NCI-H1930 (cell line): ENCODE measurements at places on chromosomes 7 and 10.

GRCh38 chr7:101121991-101122932 lies 4.6 kb upstream of the SERPINE1 start:
- DNase-seq: no peak

DNA sequence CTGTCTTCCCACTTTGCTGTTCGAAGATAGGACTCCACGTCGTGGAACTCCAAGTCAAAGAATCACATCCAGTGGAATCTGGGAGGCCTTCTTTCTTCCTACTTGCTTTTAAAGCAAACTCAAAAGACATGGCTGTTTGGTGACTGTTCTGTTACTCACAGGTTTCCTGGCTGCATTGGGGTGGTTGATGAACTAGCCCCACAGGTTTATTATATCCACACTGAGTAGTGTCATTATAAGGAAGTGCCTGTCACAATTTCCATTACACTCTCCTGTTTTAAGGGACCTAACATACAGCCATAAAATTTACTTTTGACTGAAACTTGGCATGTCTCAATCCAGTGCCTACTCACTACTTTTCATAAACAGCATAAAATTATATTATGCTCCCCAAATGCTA lies 287.3 kb upstream of the SP4 start:
- DNase-seq: no peak

DNA sequence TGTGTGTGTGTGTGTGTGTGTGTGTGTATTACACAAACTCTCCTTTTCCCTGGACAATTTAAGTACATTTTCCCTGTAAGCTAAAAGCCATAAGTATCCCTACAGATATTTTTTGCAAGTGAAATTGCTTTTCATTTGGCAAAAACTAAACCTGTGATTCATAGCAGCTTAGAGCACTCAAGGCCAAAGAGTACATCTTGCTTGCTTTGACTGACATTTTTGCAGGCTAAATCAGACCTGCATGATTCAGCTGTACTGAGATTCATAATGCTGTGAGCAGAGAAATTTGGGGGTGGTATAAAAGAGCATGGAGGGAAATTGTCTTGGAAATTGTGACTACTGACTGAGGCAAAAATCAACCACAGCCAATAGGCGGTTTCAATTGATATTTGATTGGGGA lies 500.4 kb downstream of the GFRA1 start:
- DNase-seq: no peak

DNA sequence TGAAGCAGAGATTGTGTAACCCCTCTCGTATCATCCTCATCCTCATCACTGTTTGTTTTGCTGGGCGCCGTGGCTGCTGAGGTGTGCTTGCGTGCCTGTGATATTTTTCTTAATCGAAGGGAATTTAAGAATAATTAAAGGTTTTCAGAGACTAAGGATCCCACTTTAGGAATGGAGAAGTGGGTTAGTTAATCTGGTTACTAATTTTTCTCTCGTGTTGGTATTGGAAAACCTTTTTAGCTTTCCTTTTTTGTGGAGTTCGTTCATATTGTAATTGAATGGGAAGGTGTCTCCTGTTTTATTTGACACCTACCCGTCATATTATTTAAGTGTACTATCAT lies 1.3 kb downstream of the UBN2 start:
- DNase-seq: no peak

GRCh38 chr7:94877731-94878670 lies 29.4 kb upstream of the PPP1R9A start:
- no peak for DNase-seq

DNA sequence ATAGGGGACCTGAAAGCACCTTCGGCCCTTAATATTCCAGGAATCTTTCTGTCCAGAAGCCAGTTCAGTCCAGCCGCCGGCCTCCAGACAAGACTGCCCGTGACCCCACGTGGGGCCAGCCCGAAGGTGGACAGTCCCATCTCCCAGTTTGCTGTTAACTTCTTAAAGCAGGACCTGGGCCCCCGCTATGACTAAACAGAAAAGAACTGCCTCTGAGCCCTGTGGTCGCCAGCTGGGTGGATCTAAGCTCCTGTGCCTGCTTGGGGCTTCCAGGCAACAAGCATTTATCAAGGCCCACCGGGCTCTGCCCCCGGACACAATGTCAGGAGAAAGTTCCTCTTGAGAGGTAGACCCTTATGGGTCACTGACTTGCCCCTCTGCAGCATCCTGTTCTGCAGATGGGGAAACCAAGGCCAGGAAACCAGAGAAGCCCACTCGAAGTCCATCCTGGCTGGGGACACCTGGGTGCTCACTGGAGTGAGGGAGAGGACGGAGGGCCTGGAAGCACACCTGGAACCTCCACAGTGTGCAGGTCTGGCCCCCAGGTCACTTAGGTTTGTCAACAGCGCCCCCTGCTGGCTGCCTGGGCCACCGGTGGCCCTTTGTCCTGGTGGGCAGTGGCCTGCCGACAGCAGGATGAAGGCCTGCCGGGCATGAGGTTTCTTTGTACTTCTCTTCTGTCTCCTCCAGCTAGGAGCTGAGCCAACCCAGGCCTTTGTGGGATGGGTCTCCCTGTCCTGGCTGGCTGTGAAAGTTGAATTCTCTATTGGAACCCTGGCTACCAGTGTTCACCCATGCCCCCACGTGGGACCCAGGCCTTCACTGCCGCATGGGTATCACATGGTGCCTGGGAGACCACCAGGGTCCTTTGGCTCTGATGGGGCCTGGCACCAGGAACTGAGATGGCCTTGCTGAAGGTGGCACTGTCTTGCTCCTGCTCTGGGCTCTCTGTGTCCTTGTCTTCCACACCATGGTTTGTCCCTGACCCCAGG lies 128.0 kb downstream of the ZMIZ1 start:
- peak; percentile 20 for DNase-seq

- DNase-seq: no peak
These were observed 421.5 kb upstream of the LRGUK start for GRCh38 chr7:133705596-133705995.

DNA sequence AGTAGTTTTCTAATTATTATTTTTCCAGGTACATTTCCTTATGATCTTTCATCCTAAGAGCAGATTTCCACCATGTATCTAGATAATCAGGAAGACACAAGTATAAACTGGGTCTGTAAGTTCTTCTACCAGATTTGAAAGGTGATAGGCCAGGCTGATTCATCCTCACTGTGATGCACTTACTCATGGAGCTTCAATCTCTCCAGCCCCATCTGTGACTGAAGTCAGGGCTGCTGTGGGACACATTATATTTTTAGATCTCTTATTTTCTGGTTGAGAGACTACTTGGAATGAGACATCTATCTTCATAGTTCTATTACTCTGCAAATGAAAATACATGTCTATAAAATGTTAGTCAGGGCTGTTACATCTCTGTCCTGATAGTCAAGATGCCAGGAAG lies 85.5 kb upstream of the SLC25A13 start:
- DNase-seq: no peak

DNA sequence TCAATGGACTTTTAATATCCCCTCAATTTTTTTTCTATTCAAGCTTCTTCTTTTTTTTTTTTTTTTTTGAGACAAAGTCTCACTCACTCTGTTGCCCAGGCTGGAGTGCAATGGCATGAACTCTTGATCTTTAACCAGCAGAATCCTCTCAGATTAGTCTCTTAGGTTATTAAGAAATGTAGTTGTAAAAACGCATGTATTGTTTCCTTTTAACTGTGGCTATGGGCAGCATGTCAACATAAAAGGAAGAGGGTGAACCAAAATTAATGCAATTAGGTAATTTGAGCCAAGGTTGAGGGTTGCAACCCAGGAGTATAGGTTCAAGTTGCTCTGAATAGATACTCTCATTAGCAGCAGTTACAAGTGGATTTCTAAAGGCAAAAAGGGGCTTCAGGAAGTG lies 4.3 kb upstream of the GSTO1 start:
- no peak for DNase-seq

DNA sequence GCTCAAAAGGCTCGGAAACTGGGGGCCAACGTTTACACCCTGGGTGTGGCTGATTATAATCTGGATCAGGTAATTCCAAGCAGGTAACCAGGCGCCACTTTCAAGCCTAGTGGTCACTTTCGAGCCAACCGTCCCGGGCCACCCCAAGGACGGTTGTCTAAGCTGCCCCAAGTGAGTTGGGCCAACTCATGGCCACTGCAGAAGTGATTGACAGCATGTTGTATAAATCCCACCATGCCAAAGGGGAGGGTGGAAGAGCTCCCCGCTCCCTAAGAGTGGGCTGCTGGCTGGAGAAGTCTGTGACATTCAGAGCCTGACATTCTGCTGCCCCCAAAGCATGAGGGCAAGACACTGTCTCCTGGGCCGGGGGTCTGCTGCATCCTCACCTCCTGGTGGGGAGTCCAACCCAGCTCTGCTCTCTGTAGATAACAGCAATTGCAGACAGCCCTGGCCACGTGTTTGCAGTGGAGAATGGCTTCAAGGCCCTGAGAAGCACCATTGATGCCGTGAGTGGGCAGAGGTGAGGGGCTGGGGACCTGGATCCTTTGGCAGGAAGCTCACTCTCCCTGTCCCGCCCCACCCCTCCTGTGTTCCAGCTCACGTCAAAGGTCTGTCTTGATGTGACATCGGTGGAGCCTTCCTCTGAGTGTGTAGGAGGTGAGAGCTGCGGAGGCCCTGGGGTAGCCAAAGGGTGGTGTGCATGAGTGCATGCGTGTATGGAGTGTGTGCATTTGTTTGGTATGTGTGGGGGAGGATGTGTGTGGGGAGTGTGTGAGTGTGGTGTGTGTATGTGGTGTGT lies 10.8 kb downstream of the ANTXRL start:
- no peak for DNase-seq
